ENCODE measurements at places on chromosomes 13 and 19. TPM values are rescaled to one million over a fixed set of nuclear protein-coding genes. Genes with fewer than 3 reads are reported as not detected.

KLK11 gene
- 1.1 TPM for total RNA-seq

ZNF229 gene
- 8.6 TPM for total RNA-seq

NUDT19 gene
- 5.1 TPM for total RNA-seq

FGF9 gene
- total RNA-seq: 2.1 TPM

IER2 gene
- 102 TPM for total RNA-seq

KLC3 gene
- not detected for total RNA-seq

FSD1 gene
- 0.31 TPM for total RNA-seq

CRLF1 gene
- 4.5 TPM for total RNA-seq

ZNF44 gene
- total RNA-seq: 17.5 TPM

PCDH20 gene
- 0.45 TPM for total RNA-seq

DOCK6 gene
- total RNA-seq: 131 TPM

LHB gene
- total RNA-seq: not detected

C1QTNF9B gene
- 3.0 TPM for total RNA-seq

IL11 gene
- 0.45 TPM for total RNA-seq

OVOL3 gene
- not detected for total RNA-seq

All from sciatic nerve (tissue), 2 donors.